MCF 10A (cell line): ENCODE measurements at places on chromosomes 3 and 15. TPM values are rescaled to one million over a fixed set of nuclear protein-coding genes. Genes with fewer than 3 reads are reported as not detected.

The DIPK2A gene
- total RNA-seq: 5.8 and 7.5 TPM in 2 replicates

The LZTFL1 gene
- 30.5 and 39.5 TPM in 2 replicates for total RNA-seq

DNA sequence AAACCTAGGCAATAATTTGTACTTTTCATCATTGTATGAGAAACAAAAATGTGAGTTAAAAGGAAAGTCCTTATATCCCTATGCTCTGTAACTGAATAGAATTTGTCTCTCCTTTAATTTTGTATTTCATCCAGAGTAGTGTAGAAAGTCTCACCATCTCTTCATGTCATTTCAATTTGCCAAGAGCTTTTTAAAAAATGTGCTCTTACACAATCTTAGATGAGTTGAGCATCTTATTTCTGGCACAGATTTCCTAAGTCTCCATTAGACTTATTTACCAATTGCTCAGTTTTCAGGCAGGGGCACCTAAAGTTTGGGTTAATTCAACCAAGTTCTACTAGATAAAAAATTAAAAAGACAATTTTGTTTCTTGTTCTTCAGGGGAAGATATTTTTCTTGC is 201.5 kb upstream of the RBMS3 start:
- H3K27ac ChIP-seq: no peak overlapping the region
- no peak overlapping the region for H3K4me3 ChIP-seq
- H3K27me3 ChIP-seq: no peaks in the 10 kb centered on the region
- DNase-seq: no peak
- peaks cover 10% of the 10 kb centered on the region for H3K4me1 ChIP-seq
- H3K36me3 ChIP-seq: no peaks in the 10 kb centered on the region

DNA sequence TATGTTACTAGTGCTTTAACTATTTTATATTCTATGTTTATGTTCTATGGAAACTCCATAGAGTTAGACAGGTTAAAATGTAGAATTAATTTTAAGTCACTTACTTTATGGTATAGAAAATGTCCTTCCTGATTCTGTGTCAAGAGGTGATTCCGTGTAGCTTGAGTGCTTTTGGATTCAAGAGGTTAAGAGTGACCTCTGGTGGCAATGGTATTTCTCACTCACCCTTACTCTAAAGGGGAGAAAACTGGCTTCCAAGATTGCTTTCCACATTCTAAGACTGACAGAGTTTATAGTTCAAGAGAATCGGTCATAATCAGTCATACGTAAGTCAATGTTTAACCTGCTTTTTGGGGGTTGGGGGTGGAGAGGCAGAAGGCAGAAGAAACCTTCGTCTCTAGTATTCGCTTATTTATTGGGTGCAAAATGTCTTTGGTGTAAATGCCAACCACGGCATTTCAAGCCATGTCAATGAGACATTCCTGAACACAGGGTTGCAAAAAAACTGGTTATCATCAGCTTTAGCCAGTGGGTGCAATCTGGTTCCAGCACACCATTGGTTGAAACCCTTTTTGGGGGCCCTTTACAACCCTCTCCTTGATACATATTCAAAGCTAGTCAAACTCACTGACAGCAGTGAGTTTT is 92.0 kb upstream of the VGLL3 start:
- H3K36me3 ChIP-seq: no peaks in the 10 kb centered on the region
- H3K4me3 ChIP-seq: no peak overlapping the region
- H3K27me3 ChIP-seq: no peaks in the 10 kb centered on the region
- DNase-seq: peak; percentile 78
- no peak overlapping the region for H3K27ac ChIP-seq
